ENCODE measurements at places on chromosomes 13 and 19.

- DNase-seq = no peak
These were observed 16.0 kb downstream of the TDRD3 start for GRCh38 chr13:60412909-60413616.

- no peak for DNase-seq
These were observed 314.7 kb downstream of the UQCRFS1 start for GRCh38 chr19:28898249-28898648.

DNA sequence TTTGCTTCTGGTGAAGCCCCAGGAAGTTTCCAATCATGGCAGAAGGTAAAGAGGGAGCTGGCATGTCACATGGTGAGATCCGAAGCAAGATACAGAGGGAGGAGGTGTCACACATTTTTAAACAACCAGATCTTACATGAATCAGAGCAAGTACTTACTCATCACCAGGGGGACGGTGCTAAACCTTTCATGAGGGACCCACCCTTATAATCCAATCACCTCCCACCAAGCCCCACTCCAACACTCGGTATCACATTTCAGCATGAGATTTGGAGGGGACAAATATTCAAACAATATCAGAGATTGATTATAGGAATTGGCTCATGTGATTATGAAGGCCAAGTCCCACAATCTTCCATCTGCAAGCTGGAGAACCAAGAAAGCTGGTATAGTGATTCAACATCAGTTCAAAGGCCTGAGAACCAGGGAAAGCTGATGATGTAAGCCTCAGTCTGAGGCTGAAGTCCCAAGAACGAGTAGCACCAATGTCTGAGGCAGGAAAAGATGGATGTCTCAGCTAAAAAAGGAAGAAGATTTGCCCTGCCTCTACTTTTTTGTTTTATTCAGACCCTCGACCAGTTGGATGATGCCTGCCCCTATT lies 58.6 kb upstream of the WDFY2 start:
- no peak for DNase-seq

GRCh38 chr13:45370922-45371406 lies 30.0 kb upstream of the TPT1 start:
- DNase-seq = peak; percentile 43

- DNase-seq = no peak
These were observed 4.5 kb downstream of the SPART start for GRCh38 chr13:36341718-36342117.

DNA sequence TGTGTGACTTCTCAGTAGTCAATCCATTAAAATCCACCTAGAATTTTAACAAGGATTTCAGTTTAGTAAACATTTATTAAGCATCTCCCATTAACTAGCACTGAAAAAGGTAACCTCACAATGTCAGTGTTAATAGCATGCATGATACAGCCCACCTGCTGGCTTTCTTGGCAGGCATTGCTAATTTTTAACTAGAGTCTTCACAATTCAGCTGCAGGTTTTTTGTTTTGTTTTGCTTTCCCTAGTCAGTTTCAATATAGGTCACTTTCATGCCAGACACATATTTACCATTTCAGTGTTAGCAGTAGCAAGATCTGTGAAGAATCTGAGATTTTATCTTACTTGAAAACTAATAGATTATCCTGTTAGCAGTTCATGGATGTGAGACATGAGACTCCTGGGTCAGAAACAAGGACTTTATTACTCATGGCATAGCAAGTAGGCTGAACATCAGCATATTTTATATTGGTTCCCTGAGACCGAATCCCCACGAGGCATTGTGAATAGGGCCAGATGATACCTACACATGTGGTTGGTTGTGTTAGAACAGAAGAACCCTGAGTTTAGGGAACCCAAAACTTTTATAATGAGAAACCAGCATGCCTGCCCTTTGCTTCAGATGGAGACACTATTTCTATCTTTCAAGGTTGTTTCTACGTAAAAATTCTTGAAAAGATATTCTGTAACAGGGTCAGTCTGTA lies 198.0 kb upstream of the HTR2A start:
- DNase-seq = no peak

DNA sequence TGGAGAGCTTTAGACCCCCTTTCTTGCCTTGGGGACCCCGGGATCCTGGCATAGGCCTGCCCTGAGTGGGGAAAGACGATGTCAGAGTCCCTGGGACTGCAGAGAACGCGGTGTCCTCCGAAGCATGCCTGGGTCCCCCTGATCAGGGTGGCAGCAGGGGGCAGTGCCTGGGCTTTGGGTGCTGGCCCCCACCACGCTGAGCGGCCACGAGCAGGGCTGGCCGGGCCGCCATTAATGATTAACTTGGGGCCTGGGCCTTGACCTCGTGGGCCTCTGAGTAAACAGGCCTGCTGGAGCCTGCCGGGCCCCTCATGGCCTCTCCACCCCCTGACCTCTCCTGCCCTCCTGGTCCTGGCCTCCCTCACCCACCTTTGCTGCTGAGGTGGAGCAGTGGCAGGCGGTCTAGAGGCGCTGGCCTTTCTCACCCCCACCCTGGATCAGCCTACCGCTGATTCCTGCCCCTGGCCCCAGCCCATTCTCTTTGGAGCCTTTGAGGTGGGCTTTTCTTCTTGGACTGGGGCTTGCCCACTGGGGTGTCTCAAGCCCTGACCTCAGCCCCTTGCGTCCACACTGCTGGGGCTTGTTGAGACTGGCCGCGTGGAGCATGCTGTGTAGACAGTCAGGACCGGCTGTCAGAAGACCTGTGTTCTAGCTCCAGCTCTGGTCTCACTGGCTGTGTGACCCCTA lies 26.3 kb downstream of the CEBPA start:
- DNase-seq = no peak

DNA sequence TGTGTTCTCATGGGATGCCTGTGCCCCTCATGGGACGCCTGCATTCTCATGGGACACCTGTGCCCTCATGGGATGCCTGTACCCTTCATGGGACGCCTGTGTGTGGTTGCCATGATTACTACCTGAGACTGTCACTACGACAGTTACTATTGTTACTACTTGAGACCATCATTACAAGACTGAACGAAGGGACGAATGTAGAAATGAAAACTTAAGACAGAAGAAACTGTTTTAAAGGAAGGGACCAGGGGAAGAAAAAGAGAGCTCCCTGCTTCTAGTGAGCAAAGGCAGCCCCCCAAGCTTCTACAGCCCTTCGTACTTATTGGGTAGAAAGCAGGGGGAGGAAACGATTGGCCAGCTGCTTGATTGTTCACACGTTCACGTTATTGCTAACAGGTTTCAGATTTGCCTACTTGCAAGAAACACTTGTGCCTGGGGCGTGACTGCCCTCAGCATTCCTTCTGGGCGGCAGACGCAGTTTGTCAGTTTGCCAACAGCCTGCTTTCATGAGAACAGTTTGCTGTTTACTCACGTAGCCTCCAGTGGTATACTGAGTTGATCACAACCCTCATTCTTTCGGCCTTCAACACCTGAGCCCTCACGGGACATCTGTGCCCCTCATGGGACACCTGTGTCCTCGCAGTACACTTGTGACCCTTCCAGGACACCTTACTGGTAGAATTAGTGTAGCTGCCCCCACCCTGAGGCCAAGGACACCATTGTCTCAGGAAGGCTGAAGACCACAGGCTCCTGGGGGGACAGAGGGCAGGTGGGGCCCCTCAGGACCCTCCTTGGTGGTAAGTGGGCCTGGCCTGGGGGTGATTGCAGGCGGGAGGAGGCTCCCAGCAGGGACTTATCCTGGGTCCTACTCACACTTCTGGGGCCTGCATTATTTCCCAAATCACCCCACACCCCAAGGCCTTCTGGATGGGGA lies 2.5 kb upstream of the S1PR4 start:
- DNase-seq = peak; percentile 88

GRCh38 chr13:57740719-57741118 lies 109.2 kb downstream of the PCDH17 start:
- DNase-seq = no peak

GRCh38 chr19:39405958-39406655 lies 540 bp upstream of the ZFP36 start:
- DNase-seq = no peak

DNA sequence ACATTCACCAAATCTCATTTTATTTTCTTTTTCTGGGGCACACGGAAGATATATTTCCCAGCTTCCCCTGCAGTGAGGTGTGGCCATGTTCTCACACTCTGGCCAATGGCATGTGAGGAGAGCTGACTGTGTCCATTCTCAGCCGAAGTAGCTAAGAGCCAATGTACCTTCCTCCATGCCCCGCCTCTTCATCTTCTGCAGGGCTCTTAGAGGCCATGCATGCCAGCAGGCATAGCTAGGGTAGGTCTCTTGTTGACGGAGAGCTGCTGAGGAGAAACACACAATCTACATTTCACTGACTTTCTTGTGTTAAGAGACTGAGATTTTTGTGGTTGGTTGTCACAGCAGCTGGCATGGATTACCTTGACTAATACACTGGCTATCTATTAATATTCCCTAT lies 9.8 kb upstream of the MICU2 start:
- no peak for DNase-seq

GRCh38 chr13:77866971-77867370 lies 51.7 kb downstream of the EDNRB start:
- no peak for DNase-seq

DNA sequence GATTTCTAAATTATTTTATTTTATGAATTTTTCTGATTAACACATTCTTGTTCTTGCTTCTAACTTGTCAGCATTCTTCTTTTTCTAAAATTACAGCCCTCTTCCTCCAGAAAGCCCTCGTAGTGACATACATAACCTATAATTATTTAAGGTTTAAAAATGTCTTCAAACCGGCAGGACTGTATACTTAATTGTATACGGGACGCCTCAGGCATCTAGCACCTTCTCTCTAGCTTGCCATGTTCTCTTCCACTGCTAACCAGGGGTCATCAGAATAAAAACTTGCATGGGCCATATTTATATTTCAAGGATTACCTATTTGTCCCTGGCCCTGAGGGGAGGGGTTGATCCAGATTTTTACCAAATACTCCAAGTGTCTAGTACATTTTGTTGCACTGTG lies 380.3 kb downstream of the MYO16 start:
- no peak for DNase-seq

- no peak for DNase-seq
These were observed 11.0 kb upstream of the ZNF792 start for GRCh38 chr19:34975056-34975455.

GRCh38 chr13:51229731-51230130 lies 7.5 kb downstream of the FAM124A start:
- DNase-seq = no peak

- no peak for DNase-seq
These were observed 762.1 kb upstream of the ARGLU1 start for GRCh38 chr13:107329991-107330390.

DNA sequence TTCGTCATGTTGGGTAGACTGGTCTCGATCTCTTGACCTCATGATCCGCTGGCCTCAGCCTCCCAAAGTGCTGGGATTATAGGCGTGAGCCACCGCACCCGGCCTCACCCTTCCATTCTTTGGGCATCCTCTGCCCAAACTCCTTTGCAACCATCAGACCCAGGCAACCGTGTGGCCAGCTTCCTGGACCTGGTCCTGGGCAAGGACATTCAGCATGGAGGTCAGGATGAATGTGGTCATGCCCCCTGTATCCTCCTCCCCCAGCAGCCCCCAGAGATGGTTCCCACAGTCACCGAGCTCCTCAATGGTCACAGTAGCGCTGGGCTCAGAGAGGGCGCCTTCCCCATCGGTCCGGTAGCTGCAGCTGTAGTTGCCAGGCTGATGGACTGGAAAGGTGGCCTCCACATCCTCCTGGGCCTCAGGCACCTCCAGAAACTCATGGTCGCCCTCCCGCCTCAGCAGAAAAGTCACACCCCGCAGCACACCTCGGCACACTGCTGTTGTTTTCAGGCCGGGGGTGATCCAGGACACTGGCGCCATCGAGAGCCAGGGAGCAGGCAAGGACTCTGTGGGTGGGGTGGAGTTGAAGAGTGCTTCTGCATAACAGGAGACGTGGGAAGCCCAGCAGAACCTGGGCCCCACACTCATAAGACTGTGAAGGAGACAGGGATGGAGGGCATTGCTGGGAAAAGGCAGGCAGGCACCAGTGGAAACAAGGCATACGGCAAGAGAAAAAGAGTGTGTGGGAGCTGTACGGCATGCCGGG lies 1.1 kb downstream of the A1BG start:
- DNase-seq = no peak

DNA sequence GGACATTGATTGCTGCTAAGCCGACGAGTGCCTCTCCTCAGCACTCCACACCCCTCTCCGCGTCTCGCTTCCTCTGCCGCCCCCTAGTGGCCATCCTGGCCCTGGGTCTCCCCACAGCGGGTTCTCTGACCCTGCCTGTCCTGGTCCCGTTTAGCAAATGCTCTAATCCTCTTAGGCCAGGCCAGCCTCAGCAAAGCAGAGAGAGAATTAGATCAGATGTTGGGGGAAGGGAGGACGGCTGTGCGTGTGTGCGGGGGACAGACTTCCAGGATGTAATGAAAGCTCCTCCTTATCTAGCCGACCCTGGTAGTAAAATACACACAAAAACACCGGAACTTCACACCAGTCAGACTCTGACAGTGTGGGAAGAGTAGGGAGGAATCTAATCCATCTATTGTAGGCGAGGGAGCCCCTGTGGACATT lies 4.5 kb downstream of the TPRX2 start:
- peak; percentile 80 for DNase-seq

- no peak for DNase-seq
These were observed 113.6 kb upstream of the PCDH9 start for GRCh38 chr13:67343777-67344176.

GRCh38 chr19:38068826-38069225 lies 155.2 kb downstream of the DPF1 start:
- DNase-seq = no peak

DNA sequence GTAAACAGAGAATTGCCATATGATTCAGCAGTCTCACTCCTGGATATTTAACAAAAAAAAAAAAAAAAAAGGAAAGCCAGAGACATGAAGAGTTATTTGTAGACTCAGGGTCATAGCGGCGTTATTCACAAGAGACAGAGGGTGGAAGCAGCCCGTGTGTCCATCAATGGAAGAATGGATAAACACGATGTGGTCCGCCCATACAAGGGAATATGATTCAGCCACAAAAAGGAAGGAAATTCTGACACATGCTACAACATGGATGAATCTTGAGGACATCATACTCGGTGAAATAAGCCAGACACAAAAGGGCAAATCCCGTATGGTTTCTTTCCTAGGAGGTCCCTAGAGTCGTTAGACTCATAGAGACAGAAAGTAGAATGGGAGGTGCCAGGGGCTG lies 14.8 kb downstream of the ACSBG2 start:
- no peak for DNase-seq

GRCh38 chr19:19866611-19867248 lies 1.0 kb downstream of the ZNF253 start:
- no peak for DNase-seq

DNA sequence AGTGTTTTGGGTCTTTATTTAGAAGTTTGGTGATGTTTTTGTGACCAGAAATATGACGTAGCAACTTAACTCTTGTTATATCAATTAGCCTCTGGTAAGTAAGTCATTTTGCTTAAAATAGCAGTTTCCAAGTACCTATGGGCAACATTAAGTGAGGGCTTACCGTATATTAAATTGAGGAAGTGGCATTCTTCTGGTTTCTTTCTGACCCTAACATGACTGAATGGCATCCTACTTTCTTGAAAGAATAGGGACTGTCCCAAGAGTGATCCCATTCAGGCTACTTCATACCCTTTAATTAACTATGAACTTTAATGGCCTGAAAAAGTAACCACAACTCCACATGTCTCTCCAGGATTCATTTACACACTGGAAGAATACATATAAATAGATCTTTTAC lies 106.6 kb downstream of the MZT1 start:
- DNase-seq = no peak

GRCh38 chr13:90838317-90838960 lies 509.0 kb upstream of the MIR17HG start:
- no peak for DNase-seq

GRCh38 chr13:37383046-37383445 lies 215.5 kb downstream of the POSTN start:
- DNase-seq = no peak

- DNase-seq = no peak
These were observed 13.5 kb upstream of the TLE5 start for GRCh38 chr19:3075605-3076431.

All from retinal pigment epithelial cell (primary cell).